DMS 273 treated with DMSO at 0.1 percent for 48 hours (cell line): ENCODE measurements at places on chromosomes 4 and X.

- no peak for DNase-seq
These were observed 46.8 kb downstream of the FIP1L1 start for GRCh38 chr4:53424280-53424679.

GRCh38 chrX:36803151-36803550 is 205.0 kb upstream of the FAM47C start:
- DNase-seq = no peak

DNA sequence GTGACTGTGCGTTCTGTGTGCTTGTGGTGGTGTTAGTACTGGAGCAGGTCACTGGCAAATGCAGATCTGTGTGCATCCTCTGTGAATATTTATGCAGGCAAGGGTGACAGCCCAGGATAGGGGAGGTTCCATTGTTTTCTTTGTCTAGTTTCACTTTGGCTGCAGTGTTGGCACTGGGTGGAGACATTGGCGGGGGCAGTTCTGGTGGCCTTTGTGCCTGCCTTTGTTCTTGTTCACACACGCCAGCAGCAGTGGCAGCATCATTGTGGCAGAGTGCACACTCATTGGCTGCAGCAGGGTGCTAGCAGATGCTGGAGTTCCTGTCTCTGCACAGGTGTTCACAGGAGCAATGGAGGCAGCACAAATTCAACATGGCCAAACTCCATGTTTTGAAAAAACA is 495.3 kb downstream of the UBE2NL start:
- no peak for DNase-seq

DNA sequence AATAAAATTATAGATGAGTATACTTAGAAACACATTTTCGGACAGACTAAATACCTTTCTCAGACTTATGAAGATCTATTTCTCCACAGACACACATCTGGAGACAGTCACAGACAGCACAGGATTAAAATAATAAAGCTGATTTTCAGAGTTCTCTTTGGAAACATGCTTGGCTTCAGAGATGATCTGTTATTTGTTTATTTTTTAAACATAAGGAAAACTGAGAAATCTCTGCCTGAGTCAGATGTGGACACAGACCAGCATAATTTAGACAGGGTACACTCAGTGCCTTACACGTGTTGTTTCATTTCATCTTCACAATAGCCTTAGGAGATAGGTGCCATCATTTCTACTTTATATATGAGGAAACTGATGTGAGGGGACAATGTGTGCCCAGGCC is 92.1 kb downstream of the SLC9A7 start:
- DNase-seq = no peak

DNA sequence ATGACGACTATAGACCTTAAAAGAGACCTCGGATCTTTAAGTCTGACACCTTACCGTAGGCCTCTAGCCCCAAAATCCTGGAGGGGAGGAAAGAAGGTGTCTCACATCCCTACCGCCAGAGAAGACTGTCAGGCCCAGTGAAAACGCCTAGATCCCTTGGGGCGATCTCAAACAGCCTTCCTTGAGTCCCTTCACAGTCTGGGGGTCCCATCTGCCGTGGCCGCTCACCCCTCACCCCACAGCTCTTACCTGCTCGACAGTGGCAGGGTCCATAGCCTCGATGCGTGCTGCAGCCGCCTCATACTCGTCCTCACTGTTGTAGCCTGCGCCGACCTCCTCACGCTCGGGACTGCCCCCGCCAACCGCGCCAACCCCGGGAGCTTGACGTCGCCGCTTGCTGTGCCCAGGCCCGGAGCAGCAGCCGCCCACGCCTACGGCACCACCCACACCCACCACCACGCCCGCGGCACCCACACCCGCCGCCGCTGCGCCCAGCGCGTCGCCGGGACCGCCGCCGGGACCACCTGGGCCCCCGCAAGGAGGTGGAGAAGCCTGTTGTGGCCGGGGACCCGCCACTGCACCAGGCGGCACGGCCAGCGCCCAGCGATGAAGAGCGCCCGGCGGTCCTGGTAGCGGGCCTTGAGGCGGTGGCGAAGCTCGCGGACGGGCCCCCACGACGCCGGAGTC is 536 bp downstream of the OTUD5 start:
- no peak for DNase-seq

GRCh38 chr4:42955746-42956505 is 63.4 kb downstream of the GRXCR1 start:
- no peak for DNase-seq

DNA sequence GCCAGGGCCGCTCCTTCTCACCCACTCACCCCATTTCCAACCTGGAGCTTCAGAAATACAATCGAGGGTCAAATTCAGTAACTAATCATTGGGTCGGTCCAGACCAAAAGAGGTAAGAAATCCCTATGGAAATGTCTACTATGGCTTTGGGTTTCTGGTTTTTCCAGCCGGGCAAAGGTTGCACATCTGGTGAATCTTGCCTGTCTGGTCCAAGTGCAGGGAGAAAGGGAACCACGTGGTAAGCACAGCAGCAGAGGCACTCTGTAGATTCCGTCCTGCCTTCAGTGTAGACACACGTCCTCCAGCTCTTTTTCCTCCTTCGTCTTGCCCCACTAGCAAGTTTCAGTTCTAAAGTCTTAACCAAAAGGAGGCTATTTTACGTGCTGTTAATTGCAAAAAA is 218.0 kb upstream of the JADE1 start:
- no peak for DNase-seq

- no peak for DNase-seq
These were observed 168.7 kb upstream of the TBC1D9 start for GRCh38 chr4:140924761-140925392.

- DNase-seq = no peak
These were observed 1.3 kb downstream of the AMER1 start for GRCh38 chrX:64204252-64204651.

- DNase-seq = no peak
These were observed 86.7 kb upstream of the MAGEA4 start for GRCh38 chrX:151825925-151826485.
